Glomerular endothelial cell (primary cell): ENCODE measurements at places on chromosomes 7 and 10. TPM values are rescaled to one million over a fixed set of nuclear protein-coding genes. Genes with fewer than 3 reads are reported as not detected.

The TRPV5 gene
- not detected in 2 replicates for total RNA-seq

The SRGN gene
- 380 and 694 TPM in 2 replicates for total RNA-seq

The EIF5AL1 gene
- 0.53 TPM in 2 replicates for total RNA-seq

The ARMC3 gene
- total RNA-seq, result not detected in 2 replicates

DNA sequence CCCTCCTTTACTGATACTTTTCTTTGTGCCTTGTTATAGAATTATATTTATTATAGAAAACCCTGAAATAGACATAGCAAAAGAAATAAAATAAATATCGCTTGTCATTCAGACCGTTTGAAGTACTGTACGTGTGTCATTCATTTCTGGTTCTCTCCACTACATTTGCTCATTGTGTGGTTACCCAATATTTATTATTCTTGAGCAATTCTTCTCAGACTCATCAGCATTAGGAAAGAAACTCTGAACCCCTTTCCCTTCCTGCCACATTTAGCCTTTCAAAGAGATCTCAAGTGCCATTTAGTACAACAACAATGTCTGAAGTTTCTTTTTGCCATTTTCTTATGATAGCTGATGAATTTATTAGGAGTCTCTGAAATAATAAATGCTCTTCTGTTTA lies 154.1 kb downstream of the KIAA1217 start:
- no peak for DNase-seq

DNA sequence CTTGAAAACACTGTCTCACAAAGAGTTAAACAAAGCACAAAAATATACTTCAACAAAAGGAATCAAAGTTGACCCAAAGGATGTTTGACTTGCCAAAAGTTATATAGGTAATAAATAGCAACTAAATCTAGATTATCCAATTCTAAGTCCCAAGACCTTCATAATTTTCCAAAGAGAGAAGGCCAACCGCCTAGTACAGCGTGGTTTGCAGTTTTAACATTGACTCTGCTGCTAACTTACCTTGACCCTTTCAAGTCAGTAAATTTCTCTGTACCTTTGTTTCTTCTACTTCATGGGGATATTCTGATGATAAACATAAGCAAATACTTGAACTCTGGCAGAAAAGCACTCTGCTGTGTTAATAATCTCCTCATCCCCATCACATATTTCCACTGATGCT lies 1.9 kb upstream of the GPR22 start:
- DNase-seq, result no peak

DNA sequence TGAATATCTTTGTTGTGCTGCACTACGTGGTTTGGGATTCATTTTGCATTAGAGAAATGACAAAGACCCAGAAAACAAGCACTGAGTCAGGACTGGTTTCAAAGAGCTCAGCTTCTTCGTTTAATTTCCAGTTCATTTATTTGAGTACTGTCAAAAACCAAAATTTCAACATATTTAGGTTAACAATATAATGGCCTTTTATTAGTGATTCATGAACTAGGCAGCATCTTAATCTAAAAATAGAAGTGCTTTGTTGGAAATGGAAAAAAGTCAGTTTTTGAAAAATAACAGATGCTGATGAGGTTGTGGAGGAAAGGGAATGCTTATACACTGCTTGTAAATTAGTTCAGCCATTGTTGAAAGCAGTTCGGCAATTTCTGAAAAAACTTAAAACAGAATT lies 856.4 kb downstream of the LRMDA start:
- DNase-seq, result no peak

DNA sequence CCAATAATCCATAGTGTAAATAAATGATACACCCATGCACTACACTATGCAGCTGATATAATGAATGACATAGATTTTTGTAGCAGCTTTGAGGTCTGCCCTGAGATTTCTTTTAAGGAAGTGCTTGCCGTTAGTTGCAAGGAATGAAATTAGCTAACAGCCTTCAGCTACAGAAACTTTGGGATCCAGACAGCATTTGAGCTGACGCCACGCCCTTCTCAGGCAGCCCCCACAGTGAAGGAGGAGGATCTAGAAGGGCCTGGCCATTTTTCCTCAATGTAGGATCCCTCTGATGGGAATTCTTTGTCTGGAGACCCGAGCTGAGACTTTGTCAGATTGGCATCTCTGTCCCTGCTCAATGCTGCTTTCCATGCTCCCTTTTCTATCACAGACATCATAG lies 6.1 kb upstream of the PDK4 start:
- no peak for DNase-seq

- DNase-seq, result no peak
Measured at GRCh38 chr10:21516242-21517131, 9.0 kb downstream of the SKIDA1 start.

- DNase-seq, result no peak
Measured at GRCh38 chr10:130664526-130664925, 528.3 kb downstream of the GLRX3 start.
